Osteocyte (in vitro differentiated cells): ENCODE measurements at places on chromosomes 2 and 18. TPM values are rescaled to one million over a fixed set of nuclear protein-coding genes. Genes with fewer than 3 reads are reported as not detected.

- peaks cover 9% of the 10 kb centered on the region for H3K27me3 ChIP-seq
- H3K27ac ChIP-seq = no peak overlapping the region
- no peak for DNase-seq
- H3K4me3 ChIP-seq = no peak overlapping the region
- no peaks in the 10 kb centered on the region for H3K36me3 ChIP-seq
Observed at GRCh38 chr2:111984213-111984604, 70.9 kb upstream of the TMEM87B start.

DNA sequence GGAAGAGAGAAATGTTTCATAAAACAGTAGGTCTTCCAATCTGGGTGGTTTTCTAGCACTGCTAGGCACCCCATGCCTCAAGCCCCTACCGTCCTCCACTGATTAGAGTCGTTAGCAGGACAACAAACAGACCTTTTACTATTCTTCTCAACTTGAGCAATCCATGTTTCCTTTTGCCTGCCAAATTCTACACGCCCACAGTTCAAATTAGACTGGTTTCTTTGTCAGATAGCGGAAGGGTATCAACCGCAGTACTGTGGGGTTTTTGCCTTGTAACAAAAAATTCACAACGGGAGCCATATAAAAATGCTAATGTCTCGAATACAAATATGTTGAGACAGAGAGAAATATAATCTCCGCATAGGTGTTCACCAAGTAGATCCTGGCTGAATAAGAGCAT lies 59.9 kb downstream of the VIT start:
- no peak for DNase-seq
- no peaks in the 10 kb centered on the region for H3K27me3 ChIP-seq
- no peak overlapping the region for H3K4me3 ChIP-seq
- peaks cover 2% of the 10 kb centered on the region for H3K36me3 ChIP-seq

DNA sequence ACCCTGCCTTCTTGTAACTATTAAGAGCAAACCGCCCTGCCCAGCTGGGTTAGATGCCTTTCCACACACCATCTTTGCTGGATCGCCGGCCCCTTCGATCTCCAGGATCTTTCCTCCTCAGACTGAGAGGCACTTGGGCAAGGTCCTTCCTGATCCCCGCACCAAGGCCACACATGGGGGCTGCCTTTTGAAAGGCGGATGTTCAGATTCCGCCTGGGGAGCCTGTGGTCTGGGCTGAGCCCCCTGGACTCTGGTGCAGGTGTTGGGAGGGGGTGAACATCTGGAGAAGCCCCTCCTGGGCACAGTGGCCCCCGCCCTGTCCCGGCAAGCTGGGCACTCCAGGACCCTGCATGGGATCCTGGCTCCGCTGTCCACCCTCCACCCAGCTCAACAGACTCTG lies 135.4 kb upstream of the HDAC4 start:
- no peaks in the 10 kb centered on the region for H3K36me3 ChIP-seq
- H3K27ac ChIP-seq = no peak overlapping the region
- DNase-seq = no peak
- H3K4me1 ChIP-seq = no peaks in the 10 kb centered on the region
- H3K27me3 ChIP-seq = no peaks in the 10 kb centered on the region

DNA sequence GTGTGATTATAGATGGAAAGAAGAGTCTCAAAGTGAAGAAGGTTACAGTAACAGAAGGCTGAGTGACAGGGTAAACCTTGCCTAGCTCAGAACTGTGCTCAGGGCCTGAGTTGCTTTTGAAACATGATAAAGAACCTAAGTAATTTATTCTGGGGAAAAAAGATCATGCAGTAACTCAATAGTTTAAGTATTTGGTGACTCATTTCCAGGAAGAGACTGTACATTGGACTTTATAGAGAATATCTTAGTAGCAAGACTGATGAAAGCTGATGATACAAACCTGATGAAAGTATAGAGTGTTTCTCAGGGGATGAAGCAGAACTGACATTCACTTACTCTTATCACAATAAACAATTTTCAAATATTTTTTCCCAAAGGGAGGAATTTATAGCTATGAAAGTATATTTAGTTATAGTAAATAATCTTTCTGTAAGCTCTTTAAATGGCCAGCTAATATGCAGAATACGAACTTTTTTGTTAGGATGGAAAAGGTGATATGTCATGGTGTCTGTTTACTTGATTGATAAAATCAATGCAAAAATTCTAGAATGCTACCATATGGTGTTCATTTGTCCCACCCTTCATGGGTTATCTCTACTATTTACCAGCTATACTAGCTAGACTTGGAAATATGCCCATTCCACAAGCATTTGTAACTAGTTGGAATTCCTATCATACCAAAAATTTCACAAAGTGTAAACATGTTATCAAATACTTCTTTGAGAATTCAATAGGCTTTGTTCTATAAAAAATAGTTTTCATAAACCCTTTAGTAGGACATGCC lies 1265.5 kb upstream of the ACVR2A start:
- no peak for DNase-seq
- peak overlapping the region; percentile 40 for H3K27ac ChIP-seq
- H3K4me1 ChIP-seq = peaks cover 15% of the 10 kb centered on the region
- H3K4me3 ChIP-seq = no peak overlapping the region
- no peaks in the 10 kb centered on the region for H3K36me3 ChIP-seq

- H3K27ac ChIP-seq = no peak overlapping the region
- DNase-seq = no peak
- no peak overlapping the region for H3K4me3 ChIP-seq
Observed at GRCh38 chr2:67032076-67032475, 365.1 kb upstream of the ETAA1 start.

DNA sequence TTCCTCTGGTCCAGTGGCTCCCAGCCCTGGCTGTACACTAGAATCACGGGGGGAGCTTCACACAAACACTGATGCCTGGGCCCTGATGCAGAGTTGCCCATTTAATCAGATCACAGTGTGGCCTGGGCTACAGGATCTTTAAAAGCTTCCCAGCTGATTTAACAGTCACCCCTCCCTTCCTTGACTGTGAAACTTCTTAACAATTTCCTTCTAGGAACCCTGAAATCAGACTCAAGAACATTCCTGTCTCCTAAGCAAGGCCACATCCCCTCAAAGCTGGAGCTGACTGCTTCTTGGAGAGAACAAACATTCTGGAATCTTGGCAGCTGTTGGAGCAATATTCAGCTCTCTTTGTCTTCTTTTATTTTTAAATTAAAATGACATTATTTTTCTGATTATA lies 88.7 kb downstream of the ADD2 start:
- H3K4me1 ChIP-seq = no peaks in the 10 kb centered on the region
- no peak overlapping the region for H3K27ac ChIP-seq
- H3K36me3 ChIP-seq = no peaks in the 10 kb centered on the region

GRCh38 chr18:41396861-41397260 lies 558.2 kb upstream of the PIK3C3 start:
- H3K4me3 ChIP-seq = no peak overlapping the region
- peaks cover 10% of the 10 kb centered on the region for H3K4me1 ChIP-seq
- no peaks in the 10 kb centered on the region for H3K27me3 ChIP-seq

- no peak for DNase-seq
- peaks cover 6% of the 10 kb centered on the region for H3K4me1 ChIP-seq
- no peak overlapping the region for H3K4me3 ChIP-seq
Observed at GRCh38 chr2:23627236-23628009, 242.4 kb downstream of the KLHL29 start.

DNA sequence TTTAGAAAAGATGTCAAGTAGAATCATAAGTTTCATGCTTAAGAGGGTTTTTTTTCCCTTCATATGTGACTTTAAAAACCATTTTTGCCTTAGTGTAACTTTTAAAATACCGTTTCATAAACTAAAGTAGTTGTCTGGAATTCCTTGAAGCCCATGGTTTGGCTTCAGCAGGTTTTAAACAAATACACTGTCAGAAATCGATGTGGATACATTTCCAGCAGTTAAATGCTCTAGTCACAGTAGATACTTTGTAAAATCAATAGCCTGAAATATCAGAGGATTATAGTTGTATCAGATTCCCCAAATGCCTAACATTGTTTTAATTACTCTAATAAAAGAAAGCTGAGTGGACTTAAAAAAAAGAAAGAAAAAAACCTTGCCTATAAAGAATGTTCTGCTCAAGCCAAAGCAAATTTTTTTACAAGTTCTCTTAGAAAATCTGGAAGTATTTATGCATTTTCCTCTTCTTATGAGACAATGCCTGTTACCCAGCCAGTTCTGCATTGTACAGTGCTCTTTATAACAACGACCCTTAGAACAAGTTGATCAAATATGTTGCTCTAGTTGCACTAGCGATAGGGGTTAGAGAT lies 260.5 kb downstream of the LTBP1 start:
- H3K4me3 ChIP-seq = no peak overlapping the region
- H3K4me1 ChIP-seq = peaks cover 57% of the 10 kb centered on the region
- no peak for DNase-seq
- no peaks in the 10 kb centered on the region for H3K27me3 ChIP-seq
- H3K27ac ChIP-seq = peak overlapping the region; percentile 72

GRCh38 chr18:36724169-36724568 lies 104.6 kb downstream of the TPGS2 start:
- no peak overlapping the region for H3K4me3 ChIP-seq
- H3K27ac ChIP-seq = no peak overlapping the region
- H3K36me3 ChIP-seq = no peaks in the 10 kb centered on the region
- peak; percentile 67 for DNase-seq

- no peaks in the 10 kb centered on the region for H3K27me3 ChIP-seq
- H3K36me3 ChIP-seq = peaks cover 32% of the 10 kb centered on the region
- DNase-seq = peak; percentile 79
- H3K27ac ChIP-seq = no peak overlapping the region
- H3K4me3 ChIP-seq = no peak overlapping the region
- no peaks in the 10 kb centered on the region for H3K4me1 ChIP-seq
Observed at GRCh38 chr18:79898952-79899608, 52.4 kb downstream of the SLC66A2 start.

DNA sequence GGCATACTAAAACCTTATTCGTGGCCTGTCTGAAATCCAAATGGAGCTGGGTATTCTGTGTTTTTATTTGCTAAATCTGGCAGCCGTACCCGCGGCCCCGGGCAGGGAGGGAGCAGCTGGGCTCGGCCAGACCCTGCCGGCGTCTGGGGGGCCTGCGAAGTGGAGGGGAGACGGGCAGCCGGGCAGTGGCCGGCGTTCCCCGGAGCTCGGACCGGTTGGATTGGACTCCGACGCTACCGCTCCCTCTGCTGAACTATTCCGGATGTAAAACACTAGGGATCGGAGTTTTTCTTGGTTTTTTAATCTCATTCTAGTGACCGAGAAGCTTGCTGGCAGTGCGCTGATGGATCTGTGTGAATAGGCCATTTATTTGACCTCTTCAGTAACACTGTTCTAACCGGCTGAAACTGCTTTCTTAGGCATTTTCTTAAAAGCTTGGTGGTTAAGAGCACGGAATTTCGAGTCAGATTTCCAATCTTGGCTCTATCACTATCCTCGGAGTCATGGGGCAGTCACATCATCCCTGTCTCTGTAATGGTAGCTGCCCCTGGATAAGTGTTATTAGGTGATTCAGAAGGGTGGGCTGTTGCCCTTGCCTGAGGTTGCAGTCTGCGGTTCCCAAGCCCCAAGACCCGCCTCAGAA lies 694 bp downstream of the UNC50 start:
- no peak for DNase-seq
- H3K36me3 ChIP-seq = peaks cover 28% of the 10 kb centered on the region
- peak overlapping the region; percentile 94 for H3K27ac ChIP-seq
- H3K4me3 ChIP-seq = peak overlapping the region; percentile 92

DNA sequence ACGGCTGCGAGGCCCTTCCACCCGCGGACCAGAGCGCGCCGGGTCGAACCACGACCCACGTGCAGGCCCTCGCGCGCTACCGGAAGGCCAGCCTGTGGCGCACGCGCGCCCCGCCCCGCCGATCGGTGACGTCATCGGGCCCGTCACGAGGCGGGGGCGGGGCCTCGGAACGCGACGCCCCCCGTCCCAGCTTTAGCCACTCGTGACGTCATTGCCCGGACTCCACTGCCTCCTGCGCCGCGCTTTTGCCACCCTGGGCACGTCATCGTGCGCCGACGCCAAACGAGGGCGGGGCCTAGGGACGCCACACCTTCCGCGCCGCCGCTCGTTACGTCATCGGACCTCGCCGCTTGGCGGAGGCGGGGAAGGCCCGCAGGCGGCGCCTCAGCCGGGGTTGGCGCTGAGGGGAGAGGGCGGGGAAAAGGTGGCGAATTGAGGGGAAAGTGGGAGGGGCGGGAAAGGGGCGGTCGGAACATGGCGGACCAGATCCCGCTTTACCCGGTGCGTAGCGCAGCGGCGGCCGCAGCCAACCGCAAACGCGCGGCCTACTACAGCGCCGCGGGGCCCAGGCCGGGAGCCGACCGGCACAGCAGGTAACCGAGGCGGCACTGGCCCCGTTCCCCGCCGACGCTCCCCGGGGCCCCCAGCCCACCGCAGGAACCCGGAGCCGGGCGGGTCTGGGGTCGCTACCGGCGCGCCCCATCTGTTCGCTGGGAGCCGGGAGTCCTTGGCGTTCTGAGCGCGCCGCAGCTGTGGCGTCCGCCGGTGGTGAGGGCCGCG lies at the start of gene ATP9B:
TSS of gene ATP9B (plus strand) at position 458 of the 780 bp plus-strand sequence. CDS start at position 475, 17 bp downstream.
- peak; percentile 100 for DNase-seq
- H3K27me3 ChIP-seq = no peaks in the 10 kb centered on the region
- H3K27ac ChIP-seq = peak within 1 kb of the TSS; percentile 91
- peaks cover 18% of the 10 kb centered on the region for H3K4me1 ChIP-seq
- H3K36me3 ChIP-seq = no peaks in the 10 kb centered on the region

- no peaks in the 10 kb centered on the region for H3K36me3 ChIP-seq
- H3K4me1 ChIP-seq = no peaks in the 10 kb centered on the region
- DNase-seq = no peak
- H3K27me3 ChIP-seq = no peaks in the 10 kb centered on the region
- H3K4me3 ChIP-seq = no peak overlapping the region
Observed at GRCh38 chr2:123906361-123906760, 118.7 kb upstream of the CNTNAP5 start.

- DNase-seq = no peak
- no peaks in the 10 kb centered on the region for H3K27me3 ChIP-seq
- no peaks in the 10 kb centered on the region for H3K4me1 ChIP-seq
- no peaks in the 10 kb centered on the region for H3K36me3 ChIP-seq
Observed at GRCh38 chr18:72612894-72613533, 68.9 kb upstream of the CBLN2 start.

- no peaks in the 10 kb centered on the region for H3K36me3 ChIP-seq
- no peak for DNase-seq
- no peak overlapping the region for H3K27ac ChIP-seq
- H3K4me1 ChIP-seq = peaks cover 22% of the 10 kb centered on the region
- no peaks in the 10 kb centered on the region for H3K27me3 ChIP-seq
Observed at GRCh38 chr2:202187570-202187969, 50.8 kb downstream of the SUMO1 start.

The CFAP53 gene
- 0.39 and 0.78 TPM in 2 replicates for total RNA-seq

The STARD6 gene
- total RNA-seq = not detected in 2 replicates

The TDRD15 gene
- not detected in 2 replicates for total RNA-seq

The ZNF804A gene
- total RNA-seq = not detected in 2 replicates

The TUBA4B gene
- total RNA-seq = not detected in 2 replicates

The VIL1 gene
- total RNA-seq = 0.57 TPM in 1 of 2 replicates, not detected in the other

The EIF2AK2 gene
- 48.7 and 49.7 TPM in 2 replicates for total RNA-seq

The NEB gene
- total RNA-seq = 0.40 and 1.3 TPM in 2 replicates

The PSMA8 gene
- total RNA-seq = not detected in 2 replicates

The ZSWIM2 gene
- total RNA-seq = not detected in 2 replicates
